Fibroblast of lung (primary cell): ENCODE measurements at places on chromosomes 6 and 20. TPM values are rescaled to one million over a fixed set of nuclear protein-coding genes. Genes with fewer than 3 reads are reported as not detected.

CBLN4 gene
- not detected in 2 replicates for total RNA-seq

DAAM2 gene
- 25.9 and 41.5 TPM in 2 replicates for total RNA-seq

SAPCD1 gene
- 0.26 and 0.50 TPM in 2 replicates for total RNA-seq

CLPSL1 gene
- not detected in 2 replicates for total RNA-seq

HLA-DQA1 gene
- 0.26 TPM in 1 of 2 replicates, not detected in the other for total RNA-seq

DDX43 gene
- total RNA-seq, result 2.0 and 3.1 TPM in 2 replicates

MLN gene
- total RNA-seq, result not detected in 2 replicates

ZBTB46 gene
- 2.8 and 4.5 TPM in 2 replicates for total RNA-seq

DNA sequence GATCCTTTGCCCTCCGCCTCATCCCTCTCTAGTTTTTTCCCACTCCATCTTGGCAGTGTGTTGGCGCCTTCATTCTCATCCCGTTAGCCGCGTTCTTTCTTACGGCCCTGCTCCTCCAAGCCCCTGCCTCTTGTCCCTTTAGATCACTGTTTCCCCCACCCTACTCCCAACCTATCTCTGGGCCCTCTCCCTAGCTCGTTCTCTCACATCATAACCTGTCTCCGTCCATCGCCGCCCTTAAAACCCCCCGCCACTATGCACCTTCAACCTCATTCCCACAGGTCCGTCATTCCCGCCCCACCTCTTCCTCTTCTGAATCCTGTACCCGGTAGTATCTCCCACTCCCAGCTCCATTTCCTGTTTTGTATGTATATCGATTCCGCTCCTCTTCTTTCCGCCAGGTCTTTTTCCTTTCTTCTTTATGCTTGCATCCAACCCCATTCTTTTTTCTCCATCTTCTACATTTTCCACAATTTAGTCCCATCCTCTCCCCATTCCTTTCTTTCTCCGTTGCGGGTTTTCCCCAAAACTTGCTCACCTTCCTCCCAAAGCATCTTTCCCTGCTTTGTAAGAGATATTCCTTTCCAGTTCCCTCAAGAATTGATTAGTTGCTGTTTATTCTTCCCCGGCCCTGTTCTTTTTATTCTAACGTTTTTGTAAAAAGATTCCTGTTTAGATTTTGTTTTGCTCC, 671 bp downstream of the EFHC1 start:
- DNase-seq, result peak; percentile 52

DNA sequence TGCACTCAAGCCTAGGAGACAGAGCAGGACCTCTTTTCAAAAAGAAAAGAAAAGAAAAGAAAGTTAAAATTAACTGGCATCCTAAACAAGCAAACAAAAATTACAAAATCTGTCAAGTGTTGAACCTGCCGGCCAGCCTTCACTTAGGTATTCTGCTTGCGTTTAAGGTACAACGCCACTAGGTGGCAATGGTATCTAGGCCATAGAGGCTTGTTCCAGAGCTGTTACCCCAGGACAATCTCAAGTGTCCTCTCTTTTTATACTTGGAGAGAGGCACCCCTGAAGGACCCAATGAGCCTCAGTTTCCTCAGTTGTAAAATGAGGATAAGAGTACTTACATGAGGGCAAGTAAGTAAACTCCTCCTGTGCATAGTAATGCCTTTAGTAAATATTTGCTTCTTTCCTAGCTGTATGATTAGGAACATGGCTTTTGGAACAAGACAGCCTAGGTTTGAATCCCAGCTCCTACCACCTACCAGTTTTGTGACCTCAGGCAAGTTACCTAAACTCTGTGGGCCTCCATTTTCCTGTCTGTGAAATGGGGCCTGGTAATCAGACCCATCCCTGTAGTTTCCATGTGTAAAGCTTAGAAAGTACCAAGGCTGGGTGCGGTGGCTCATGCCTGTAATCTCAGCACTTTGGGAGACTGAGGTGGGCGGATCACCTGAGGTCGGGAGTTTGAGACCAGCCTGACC, 5.8 kb upstream of the PACSIN1 start:
- DNase-seq, result peak; percentile 67

DNA sequence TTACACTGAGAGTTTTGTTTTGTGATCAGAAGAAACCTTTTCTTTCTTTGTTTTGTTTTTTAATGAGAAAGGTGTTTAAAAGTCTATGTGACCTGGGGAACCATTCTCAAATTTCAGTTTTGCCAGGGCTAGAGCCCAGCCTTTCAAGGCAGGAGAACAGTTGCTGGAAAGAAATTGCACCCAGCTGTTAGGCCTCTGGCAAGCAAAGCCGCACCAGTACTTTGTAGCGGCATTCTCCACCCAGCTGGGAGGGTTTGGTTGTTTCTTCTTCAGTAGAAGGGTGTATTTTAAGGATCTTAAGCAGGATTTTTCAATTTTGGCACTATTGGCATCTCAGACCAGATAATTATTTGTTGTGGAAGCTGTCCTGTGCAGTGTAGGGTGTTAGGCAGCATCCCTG, 16.6 kb upstream of the MAPK13 start:
- no peak for DNase-seq

DNA sequence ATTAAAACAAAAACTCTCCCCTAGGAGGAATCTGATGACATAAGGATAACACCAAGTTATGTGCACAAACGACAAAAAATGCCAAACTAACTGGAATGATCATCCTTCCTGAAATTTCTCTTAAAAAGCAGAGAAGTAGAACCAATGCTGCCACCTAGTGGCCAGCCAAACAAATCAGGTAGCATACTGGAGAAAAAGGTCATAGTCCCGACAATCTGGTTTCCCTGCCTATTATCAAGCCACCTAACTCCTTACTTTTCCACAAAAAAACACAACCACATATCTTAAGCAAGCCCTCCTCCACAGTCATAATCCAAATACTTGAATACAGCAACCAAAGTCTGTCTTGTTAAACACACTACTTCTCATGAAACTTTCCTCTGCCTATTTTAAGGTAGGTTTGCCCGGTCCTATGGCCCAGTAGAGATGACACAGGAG, 5.3 kb downstream of the OARD1 start:
- peak; percentile 73 for DNase-seq

DNA sequence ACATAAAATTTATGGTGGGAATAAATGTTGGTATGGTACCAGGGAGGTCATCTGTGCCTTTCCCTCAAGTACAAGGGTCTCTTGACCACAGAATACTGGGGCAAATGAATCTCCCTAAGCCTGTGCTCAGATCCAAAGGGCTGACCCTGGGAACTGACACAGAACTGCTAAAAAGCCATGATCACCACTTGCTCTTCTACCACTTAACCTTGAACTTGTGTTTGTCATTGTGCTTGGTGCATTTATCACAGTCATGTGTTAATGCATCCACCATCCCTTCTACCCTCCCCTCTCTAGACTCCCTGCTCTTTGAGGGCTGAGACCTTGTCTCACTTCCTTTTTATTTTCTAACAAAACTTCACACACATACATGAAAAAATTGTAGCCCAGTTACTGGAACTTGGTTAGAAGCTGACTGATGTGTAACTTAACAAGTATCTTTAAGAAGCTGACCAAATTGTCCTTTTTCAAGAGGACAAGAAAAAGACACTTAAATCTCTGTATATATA, 46.1 kb upstream of the PBOV1 start:
- no peak for DNase-seq

DNA sequence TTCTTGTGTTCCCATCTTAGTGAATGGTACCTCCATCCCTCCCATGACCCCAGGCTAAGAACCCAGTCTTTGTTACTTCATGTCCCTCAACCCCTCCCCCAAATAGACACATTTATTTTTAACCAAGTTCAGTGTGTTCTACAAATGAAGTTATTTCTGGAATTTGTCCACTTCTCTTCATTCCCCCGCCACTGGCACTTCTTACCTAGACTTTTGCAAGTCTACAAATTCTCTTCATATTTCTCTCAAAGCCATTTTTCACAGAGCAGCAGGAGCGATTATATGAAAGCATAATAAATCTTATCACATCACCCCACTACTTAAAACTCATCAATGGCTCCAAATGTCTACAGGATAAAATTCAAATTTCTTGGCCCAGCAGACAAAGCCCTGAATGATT, 131.4 kb downstream of the BTBD9 start:
- peak; percentile 59 for DNase-seq

- DNase-seq, result no peak
Measured at GRCh38 chr6:83385473-83385872, 45.4 kb downstream of the ME1 start.
